MM.1S (cell line): ENCODE measurements at places on chromosomes 4 and X.

GRCh38 chr4:78863254-78863869 lies 75.9 kb downstream of the PAQR3 start:
- no peak for DNase-seq

GRCh38 chr4:31557437-31557836 lies 837.3 kb downstream of the PCDH7 start:
- DNase-seq: peak; percentile 45

- no peak for DNase-seq
Measured at GRCh38 chr4:108369035-108369655, 200.4 kb upstream of the LEF1 start.

GRCh38 chr4:123649645-123650391 lies 253.2 kb downstream of the SPRY1 start:
- no peak for DNase-seq

DNA sequence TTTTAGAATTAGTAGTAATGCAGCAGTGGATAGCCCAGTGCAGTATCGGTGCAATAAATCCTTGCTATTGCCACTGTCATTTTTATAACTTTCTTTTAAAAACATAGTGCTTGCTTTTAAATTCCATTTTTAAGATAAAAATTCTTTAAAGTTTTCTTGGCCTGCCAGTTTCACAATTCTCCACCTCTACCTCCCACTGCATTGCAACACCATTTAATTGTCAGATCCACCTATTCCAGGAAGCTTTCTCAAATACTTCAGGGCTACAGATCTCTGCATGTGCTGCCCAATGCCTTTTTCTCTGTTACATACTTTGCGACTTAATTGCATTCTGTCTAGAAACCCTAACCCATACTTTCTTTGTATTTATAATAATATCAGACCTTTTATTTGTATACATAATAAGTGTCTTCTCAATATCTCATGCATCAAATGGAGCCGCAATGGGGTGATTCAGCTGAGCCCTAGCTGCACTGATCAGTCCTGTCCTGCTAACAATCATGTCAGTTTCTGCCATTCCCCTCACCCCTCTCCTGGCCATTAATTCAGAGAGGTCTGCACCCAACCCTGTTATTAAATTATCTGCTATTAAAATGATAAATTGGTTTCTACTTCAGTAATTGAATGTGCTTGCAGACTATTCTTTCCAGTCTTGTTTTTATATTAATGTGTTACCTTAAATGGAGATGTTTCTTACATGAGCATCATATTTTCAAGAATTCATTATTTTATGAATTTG lies 193.1 kb downstream of the SLIT2 start:
- no peak for DNase-seq

DNA sequence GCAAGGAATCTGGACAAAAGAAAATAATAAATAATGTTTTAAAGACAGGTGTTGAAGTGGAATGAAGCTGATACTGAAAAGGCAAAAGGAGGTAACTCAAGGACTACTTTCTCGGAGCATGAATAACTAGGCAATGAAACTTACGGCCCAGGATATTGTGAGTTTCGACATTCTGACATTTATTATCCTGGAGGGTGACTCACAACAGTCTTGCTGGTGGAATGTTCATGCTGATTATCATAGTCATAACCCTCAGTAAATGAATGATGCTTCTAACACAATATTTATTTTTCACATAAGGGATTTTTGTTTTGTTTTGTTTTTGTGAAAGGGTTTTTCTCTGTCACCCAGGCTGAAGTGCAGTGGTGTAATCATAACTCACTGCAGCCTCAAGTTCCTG lies 147.0 kb upstream of the HPGD start:
- DNase-seq: no peak

GRCh38 chr4:139523076-139523475 lies 32.9 kb downstream of the SETD7 start:
- DNase-seq: no peak

DNA sequence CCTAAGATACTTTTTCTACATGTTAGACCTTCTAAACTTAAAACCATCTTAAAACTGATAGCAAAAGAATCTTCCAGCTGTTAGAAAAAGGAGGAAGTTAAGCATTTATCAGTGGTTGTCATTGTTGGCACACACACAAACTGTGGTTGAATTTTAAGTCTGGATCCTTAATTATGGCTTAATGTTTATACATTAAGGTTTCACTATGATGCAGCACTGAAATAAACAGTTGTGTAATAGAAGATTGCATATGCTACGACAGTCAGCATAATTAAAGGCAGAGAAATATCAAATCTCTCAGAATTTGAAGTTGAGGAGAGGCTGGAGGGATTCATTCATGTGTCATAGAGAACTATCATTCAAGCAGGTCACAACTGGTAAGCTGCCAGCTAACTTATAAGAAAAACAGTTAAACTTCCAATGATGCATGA lies 32.3 kb downstream of the ADGRA3 start:
- DNase-seq: no peak

- no peak for DNase-seq
Measured at GRCh38 chrX:130878350-130879341, 24.4 kb downstream of the ENOX2 start.

DNA sequence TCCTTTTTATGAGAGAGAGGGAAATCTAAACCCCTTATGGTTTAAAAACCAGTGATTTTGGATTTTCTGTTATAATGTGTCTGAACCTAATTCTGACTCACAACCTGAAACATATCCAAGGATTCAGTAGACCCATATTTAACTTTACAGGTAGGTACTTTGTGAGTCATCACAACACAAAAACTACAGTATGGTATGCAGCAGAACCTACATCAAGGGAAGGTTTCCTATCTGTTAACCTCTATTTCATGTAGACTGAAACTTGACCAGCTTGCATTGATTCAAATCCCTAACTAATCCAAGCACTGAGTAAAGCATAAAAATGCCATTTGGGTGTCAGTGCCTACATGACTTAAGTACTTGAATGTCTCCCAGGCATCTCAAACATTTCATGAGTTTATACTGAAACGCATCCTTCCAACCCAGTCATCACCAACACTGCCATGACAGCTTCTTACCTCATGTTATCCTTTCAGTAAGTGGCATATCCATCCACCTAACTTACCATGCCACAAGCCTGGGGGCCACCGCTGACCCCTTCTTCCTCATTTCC lies 4.3 kb upstream of the ARHGAP10 start:
- DNase-seq: no peak

GRCh38 chr4:2135083-2135482 lies 76.0 kb downstream of the NAT8L start:
- DNase-seq: no peak

- DNase-seq: no peak
Measured at GRCh38 chr4:142156256-142156655, 519.9 kb downstream of the IL15 start.

GRCh38 chr4:141599853-141600252 lies 36.5 kb upstream of the IL15 start:
- DNase-seq: no peak

DNA sequence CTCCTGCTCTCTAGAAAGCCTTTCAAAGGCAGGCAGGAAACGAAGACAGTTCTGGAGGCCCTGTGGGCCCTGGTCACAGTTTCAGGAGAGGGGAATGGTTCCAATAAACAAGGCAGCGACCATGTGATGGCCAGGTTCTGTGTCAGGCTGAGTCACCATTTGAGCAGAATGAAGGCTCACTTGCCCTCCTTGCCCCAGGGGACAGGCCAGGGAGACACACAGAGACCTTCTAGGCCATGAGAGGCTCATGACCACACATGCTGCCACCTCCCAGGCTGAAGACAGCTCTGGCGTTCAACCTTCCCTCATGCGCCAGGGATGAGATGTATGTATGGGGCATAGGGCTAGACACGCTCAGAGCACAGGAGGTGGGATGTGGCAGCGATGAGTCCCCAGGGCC lies 22.9 kb upstream of the TRIM2 start:
- no peak for DNase-seq

DNA sequence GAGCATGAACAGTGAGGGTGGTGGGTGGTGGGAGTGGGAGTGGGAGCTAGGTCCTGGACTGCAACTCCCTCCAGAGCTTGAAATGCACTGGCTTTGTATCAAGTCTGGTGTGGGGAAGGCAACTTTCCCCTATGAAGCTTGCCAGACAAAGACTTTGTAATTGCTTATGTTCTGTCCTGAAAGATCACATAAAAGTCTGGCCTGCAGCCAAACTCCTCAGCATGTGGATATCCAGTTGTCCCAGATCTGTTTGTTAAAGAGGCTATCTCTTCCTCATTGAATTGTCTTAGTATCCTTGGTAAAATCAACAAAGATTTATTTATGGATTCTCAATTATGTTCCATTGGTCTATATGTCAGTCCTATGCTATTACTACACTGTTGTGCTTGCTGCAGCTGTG lies 607.9 kb downstream of the GLUD2 start:
- DNase-seq: no peak

GRCh38 chr4:113050371-113050755 lies 910 bp downstream of the ANK2 start:
- no peak for DNase-seq

GRCh38 chr4:122285285-122285684 lies 93.5 kb upstream of the ADAD1 start:
- no peak for DNase-seq

DNA sequence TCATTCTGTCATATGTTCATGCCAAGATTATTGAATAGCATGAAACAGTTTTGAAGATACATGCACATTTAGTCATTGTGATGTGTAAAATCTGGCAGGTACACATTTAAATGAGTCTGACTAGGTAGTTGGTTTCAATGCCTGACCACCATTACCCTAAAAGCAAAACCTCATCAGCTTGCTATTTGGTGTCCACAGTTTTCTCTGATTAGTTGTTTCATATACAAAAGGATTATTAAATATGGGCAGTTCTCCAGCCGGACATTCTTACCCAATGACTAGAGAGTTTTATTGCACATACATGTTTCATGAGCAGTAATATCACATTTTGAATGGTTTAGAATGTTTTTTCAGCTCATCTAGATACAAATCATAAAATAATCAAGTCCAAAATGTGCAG lies 23.7 kb downstream of the DCHS2 start:
- DNase-seq: no peak

DNA sequence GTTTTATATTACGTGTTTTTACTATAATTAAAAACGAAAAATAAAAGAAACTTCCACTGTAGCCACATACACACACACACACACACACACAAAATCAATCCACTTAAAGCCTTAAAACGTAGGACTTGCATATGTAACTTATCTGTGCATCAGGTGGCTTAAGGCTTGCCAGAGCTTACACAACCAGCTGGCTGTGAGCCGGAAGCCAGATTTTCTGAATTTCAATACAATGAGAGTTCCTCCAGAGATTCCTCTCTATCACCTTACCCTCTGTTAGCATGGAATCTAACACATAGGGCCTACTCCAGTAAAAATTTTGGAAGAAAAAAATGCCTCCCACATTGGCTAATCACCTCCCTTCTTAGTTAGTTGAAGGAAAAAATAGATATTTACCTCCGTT lies 27.9 kb upstream of the SLITRK4 start:
- DNase-seq: no peak

GRCh38 chrX:57573754-57574153 lies 18.1 kb upstream of the ZXDB start:
- DNase-seq: peak; percentile 45

- no peak for DNase-seq
Measured at GRCh38 chr4:127015667-127016117, 617.1 kb upstream of the INTU start.

DNA sequence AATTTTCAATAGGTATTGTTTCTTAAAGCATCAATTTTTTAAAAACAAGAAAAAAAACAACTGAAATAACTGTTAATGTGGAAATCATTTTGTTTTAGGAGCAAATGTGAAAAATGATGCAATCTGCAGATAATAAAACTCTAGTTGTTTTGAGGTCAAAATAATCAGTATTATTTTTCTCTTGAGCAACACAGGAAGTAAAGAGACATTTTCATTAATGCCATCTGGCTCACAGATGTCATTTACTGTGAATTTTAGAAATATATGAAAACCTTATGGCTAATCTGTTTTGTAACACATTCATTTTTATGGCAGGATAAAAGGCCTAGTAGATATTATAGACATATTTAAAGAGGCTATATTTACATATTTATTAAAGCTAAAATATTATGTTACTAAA lies 141.6 kb downstream of the PCDH18 start:
- no peak for DNase-seq

- DNase-seq: no peak
Measured at GRCh38 chrX:154731184-154731583, 19.7 kb downstream of the GAB3 start.

- peak; percentile 85 for DNase-seq
Measured at GRCh38 chrX:130330706-130331105, 9.0 kb upstream of the SLC25A14 start.
